GM10248 (cell line): ENCODE measurements at places on chromosomes 2 and 18.

- no peak for DNase-seq
These were observed 7.3 kb upstream of the CRYBA2 start for GRCh38 chr2:219000569-219000960.

DNA sequence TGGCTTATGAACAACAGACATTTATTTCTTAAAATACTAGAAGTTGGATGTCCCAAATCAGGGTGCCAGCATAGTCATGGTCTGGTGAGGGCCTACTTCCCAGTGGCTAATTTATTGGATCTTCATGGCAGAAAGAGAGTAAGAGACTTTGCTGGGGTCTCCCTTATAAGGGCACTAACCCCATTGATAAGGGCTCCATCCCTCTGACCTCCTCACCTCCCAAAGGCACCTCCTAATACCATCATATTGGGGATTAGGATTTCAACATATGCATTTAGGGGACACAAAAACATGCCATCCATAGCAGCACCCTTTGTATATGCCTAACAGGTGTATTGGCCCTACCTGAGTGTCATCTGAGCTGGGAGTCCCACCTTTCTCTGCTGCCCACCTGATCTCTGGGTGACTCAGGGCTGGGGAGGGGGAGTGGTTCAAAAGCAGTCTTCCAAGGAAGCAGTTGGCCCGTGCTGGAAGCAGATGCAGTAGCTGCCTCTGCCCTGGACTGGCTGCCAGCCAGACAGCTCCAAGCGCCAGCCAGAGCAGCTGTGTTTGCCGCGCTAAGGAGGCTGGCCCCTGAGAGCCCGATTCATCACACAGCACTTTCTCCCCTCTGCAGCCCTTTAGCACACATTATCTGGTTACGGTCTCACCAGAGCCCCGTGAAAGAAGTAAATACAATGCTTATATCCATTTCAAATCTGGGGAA lies 84.6 kb downstream of the SMAD7 start:
- no peak for DNase-seq

- DNase-seq, result no peak
These were observed 449.5 kb upstream of the PKDCC start for GRCh38 chr2:41598161-41598894.

DNA sequence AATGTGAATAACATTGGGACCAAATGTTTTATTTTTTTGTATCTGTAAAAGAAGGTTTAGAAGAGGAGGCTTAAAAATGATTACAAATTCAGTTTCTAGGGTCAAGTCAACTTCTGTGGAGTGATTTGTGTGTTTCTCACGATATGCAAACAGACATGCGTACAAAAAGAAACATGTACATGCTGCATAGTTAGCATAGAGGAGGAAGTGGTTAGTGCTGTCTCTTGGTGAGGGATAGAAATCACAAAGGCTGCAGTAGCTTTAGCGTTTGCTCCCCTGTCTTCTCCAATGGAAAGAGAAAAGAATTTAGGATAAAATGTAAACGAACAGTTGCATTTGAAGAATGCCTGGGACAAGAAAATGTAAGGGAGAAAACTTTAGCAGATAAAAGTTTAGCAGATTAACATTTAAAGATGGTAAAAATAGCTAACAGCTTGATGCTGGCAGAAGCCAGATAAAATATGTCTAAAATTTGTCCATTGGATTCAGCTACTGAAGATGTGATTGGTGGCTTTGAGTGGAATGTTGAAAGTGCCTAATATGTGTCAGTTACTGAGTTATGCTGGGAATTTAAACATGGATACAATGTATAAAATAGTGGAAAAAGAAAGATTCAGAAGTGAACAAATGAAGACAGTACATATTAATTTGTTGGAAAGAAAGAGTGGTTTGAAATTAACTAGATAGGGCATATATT lies 44.9 kb downstream of the MALT1 start:
- peak; percentile 33 for DNase-seq

DNA sequence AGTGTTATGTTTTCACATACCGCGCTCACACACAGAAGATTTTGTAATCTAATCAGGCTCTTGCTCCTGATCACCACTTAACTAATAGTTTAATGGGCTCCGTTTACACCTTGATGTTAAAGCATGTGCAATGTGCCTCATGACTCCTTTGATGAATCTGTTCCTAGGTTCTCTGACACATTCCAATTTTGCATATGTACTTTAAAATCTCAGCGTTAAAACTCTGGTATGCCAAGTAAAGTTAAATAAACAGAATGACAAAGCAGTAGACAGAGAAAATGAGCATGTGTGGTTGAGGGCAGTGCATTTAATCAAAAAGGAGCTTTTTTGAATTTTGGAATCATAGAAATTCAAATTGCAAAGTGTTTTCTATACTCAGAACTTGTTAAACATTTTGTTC lies 96.4 kb downstream of the TCF4 start:
- no peak for DNase-seq

- DNase-seq, result no peak
These were observed 19.6 kb downstream of the RAMP1 start for GRCh38 chr2:237879058-237879430.

DNA sequence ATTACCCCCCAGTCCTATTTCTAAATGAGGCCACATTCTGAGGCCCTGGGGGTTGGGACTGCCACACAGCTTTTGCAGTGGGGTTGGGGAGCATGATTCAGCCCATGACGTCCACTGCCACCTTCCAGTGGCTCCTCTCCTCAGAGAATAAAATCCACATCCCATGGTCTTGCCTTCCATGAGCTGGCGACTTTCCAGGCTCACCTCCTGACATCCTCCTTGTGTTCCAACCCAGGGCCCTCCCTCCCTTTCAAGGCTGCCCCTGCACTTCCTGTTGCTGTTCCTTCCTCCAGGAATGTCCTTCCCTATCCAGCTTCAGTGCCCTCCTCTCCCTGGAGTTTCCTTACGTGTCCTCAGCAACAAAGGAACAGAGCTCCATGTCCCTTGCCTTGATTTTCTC lies 187.3 kb upstream of the ID2 start:
- no peak for DNase-seq

DNA sequence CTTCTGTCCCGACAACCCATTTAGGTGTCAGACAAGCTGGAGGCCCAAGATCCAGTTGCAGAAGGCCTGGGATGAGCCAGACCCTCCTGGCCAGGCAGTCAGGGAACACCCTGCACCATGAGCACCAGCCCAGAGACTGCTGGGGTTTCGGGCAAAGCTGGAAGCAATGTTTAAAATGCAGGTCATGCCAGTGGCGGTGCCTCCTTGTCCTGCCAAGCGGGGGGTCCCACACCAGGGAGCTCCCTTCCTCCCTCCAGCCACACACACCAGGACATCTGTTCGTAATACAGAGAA lies 230.2 kb downstream of the ATAD2B start:
- DNase-seq, result no peak

- DNase-seq, result no peak
These were observed 247.9 kb downstream of the HDAC4 start for GRCh38 chr2:239152916-239153305.

- DNase-seq, result no peak
These were observed 28.9 kb downstream of the ZNF532 start for GRCh38 chr18:58893388-58894099.

DNA sequence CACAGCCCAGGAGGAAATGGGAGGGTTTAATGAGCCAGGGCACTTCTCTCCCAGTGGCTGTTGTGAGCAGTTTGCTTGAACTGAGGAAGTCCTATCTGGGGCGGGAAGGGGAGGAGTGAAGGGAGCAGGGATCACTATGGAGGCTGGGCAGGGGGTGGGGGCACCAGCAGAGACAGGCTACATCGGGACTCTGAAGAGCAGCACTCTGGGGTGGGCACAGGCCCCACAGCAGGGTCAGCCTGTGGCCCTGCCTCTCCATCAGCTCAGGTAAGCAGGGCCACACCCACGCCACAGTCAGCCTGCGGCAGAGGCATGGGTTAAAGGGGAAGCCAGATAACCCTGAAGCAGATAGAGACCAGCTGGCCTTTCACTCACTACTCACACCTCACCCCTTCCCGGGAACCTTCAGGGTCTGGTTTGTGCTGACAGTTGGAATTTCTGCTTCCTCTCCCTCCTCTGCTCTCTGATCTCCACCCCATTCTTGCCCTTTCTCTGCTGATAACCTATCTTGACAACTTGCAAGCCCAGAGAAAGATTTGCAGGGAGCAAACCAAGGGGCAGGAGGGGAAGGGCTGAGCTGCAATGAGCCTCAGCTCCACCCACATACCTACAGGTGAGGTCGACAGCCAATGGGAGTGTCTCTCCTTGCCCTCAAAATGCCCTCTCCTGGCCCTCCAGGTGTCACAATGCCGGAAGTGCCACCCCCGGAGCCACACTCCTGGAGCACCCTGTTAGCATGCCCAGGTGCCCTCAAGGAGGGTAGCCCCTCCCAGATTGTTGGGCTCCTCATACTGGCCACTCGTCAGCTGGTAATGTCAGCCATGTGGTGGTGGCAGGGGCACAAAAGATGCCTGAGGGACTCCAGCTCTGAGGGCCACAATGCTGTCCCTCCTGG lies 3.7 kb downstream of the SIGLEC15 start:
- no peak for DNase-seq

DNA sequence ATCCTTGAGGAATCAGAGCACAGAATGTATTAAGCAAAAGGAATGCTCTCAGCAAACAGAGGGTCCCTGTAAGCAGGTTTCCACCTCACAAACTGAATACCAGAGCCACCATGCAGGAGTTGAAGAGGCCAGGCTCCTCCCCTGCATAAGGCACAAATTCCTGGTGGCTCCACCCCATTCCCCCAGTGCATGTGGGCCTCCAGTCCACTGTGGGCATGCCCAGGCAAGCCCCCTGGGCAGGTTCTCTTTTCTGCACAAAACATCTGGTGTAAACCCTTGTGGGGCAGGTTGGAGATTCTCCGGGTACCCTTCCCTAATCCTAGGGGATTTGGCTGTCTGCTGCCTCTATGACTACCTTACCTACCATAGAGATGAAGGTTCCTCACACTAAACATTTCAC lies 166.5 kb downstream of the PTPRM start:
- DNase-seq, result no peak

GRCh38 chr2:232511336-232511890 lies 8.8 kb upstream of the PRSS56 start:
- DNase-seq, result no peak

DNA sequence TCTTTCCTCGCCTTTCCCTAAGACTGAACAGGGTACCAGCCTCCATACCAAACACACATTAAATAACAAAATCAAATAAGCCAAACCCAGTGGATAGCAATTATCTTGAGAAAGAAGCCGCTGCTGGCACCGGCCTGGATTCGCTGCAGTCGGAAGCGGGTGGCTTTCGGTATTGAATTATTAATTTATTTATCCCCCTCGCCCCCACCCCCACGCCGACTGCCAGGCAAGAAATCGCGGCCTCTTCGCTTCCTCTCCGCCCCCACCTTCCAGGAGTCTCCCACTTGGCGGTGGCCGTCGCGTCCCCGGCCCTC lies 370 bp upstream of the ZNF804A start:
- DNase-seq, result no peak

GRCh38 chr18:77001979-77002378 lies 130.6 kb downstream of the MBP start:
- no peak for DNase-seq

DNA sequence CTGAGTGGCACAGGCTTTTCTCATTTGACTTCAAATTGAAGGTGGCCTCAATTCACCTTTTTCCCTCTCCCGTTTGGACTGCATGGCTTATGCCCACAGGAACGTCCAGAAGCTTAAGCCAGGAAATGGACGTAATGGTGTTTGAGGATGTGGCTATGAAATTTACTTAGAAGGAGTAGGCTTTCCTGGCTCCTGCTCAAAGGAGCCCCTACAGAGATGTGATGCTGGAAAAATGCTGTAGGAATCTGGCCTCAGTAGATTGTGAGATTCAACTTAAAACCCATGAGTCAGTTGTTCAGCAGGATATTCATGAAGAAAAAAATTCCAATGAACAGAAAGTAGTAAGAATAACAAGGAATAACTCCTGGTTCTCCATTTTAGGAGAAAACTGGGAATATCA lies 129.0 kb downstream of the ICOS start:
- DNase-seq, result no peak

DNA sequence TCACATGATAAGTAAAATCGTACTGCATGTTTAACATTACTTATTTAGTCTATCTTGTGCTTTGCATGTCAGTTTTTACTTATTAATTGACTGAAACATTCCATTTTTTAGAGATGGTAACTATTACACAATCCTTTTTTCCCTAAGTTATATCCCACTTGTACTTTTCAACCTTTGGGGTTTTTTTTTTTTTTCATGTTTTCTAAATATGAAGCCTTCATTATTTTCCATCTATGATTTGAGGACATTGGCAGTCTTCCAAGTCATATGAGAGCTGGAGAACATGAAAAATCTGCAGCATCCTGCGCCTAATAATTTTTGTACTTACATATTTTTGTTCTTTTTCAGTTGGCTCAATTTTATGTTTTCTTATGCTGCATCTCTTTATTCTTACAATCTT lies 113.9 kb downstream of the MYO1B start:
- no peak for DNase-seq

- no peak for DNase-seq
These were observed 270.1 kb upstream of the SIX2 start for GRCh38 chr2:45279356-45279755.

- DNase-seq, result no peak
These were observed 695.9 kb downstream of the EPHA4 start for GRCh38 chr2:220876080-220876824.

- no peak for DNase-seq
These were observed 2.4 kb downstream of the MOGAT1 start for GRCh38 chr2:222673883-222674282.

DNA sequence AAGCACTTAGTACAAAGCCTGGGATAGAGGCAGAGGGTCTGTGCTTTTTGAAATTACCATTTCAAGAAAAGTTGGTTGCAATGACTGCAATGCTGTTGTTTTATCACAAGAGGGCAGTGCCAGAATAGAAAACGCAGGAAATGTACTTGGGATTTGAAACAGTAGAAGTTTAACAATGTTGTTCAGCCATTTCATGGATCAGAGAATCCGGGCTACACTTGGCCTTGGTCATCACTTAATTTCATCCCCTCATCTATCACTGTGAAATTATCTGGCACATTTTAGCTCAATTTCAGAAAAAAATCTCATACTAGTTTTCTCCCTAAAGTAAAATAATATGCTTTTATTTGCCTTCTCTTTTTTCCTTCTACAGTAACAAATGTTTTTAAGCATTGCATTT lies 70.8 kb downstream of the RAPGEF4 start:
- DNase-seq, result peak; percentile 26

- DNase-seq, result no peak
These were observed 11.4 kb downstream of the SNED1 start for GRCh38 chr2:241009601-241010530.

- no peak for DNase-seq
These were observed 215.4 kb upstream of the NRXN1 start for GRCh38 chr2:51247252-51247805.

DNA sequence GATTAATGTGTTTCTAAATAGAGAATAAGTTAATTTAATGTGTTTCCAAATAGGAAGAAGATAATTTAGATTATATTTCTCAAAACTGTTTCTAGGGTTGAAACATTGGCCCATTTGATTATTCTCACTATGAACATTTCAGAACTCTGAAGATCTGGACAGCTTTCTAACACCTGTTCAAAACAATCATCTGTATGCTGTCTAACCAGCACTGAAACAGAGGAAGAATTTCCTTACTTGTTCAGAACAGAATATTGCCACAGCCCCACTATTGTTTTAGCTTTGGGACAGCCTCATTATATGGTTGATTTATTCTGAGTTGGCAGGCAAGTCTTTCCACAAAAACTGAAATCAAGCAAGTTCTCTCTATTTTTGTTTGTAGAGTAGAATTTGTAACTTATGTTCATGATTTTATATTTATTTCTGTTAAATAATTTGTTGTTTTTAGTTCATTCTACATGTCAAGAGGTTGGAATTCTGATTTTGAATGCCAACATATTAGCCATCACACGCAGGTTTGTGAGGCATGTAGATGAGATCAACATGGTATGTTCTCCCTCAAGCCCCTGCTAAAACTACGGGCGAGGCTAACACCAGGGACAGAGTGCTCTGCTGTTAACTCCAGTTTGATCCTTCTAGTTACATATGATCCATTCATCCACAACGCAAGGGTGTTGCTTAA lies 11.2 kb downstream of the IL18RAP start:
- no peak for DNase-seq
